ENCODE measurements at places on chromosomes 7 and 10. TPM values are rescaled to one million over a fixed set of nuclear protein-coding genes. Genes with fewer than 3 reads are reported as not detected.

Gene STN1
- 52.0 TPM for total RNA-seq

- DNase-seq: no peak
- no peaks in the 10 kb centered on the region for H3K4me1 ChIP-seq
- H3K27me3 ChIP-seq: no peaks in the 10 kb centered on the region
- no peak overlapping the region for H3K27ac ChIP-seq
- no peak overlapping the region for H3K4me3 ChIP-seq
These were observed 1023.2 kb downstream of the LRMDA start for GRCh38 chr10:76454506-76455140.

DNA sequence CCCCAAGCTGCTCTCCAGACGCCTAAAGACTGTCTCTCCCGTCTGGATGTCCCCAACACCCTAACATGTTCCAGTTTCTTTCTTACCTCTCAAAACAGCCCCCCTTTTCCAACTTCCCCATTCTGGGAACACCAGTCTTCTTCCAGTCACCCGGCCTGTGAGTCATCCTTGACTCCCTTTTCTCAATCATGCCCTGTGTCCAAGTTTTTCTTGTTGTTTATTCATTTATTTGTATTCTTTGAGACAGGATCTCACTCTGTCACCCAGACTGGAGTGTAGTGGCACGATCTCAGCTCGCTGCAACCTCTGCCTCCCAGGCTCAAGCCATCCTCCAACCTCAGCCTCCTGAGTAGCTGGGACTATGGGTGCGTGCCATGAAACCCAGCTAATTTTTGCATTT is 15.6 kb downstream of the SNX10 start:
- no peak overlapping the region for H3K27ac ChIP-seq
- peaks cover 8% of the 10 kb centered on the region for H3K4me1 ChIP-seq
- no peak for DNase-seq
- peaks cover 7% of the 10 kb centered on the region for H3K36me3 ChIP-seq
- H3K4me3 ChIP-seq: no peak overlapping the region

DNA sequence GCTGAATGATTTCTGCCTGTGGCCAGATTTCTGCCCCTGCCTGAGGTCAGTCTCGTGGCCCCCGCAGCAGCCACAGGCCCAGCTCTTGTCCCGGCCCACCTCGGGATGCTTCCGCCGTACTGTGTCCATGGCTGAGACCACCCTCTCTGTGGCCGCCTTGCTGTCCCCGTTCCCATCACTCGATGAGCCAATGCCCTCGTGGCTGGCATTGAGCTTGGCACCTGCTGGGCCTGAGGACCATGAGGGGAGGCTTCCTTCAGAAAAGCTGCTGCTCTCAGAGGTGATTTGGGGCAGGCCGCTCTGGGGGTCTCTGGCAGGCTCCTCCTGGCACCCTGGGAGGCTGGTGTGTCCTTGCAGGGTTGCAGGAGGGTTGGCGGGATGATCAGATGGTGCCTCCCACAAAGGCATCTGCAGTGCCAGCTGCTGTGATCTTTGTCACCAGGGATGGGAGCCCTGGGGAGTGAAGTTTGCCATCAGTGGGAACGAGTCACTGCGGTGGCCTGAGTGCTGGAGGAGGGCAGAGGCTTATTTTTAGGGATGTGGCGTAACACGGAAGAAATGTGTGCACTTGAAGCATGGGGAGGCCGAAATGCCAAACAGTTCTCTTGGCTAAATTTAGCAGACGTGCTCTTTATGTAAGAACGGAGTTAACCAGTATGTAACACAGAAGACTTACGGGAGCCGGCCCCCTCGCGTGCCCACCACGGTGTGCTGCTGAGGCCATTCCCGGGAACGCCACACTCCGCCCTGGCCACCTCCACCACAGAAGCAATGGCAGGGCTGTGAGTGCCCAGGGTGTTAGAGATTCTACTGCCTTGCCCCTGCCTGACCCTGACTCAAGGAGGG is 47.7 kb downstream of the VIPR2 start:
- H3K27me3 ChIP-seq: no peaks in the 10 kb centered on the region
- H3K27ac ChIP-seq: no peak overlapping the region
- H3K4me3 ChIP-seq: no peak overlapping the region
- H3K36me3 ChIP-seq: peaks cover 2% of the 10 kb centered on the region

DNA sequence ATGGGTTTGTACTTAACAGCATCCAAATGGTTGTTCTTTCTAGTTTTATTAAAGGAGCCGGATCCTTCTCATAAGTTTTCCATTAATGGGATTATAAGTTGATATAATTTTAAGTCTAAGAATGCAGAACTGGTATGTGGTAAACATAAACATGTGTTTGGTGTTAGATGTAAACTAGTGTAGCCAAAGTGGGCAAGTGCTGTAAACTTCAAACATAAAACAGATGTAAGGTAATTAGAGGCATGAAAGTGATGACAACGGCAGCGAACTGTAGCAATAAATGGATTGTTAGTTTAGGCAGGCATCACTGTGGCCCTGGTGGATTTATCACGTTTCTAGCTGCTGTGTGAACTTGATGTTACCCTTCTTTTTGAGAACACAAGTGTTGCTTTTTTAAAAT is 37.9 kb downstream of the BAMBI start:
- DNase-seq: no peak
- no peak overlapping the region for H3K27ac ChIP-seq
- H3K4me3 ChIP-seq: no peak overlapping the region
- peaks cover 31% of the 10 kb centered on the region for H3K27me3 ChIP-seq

DNA sequence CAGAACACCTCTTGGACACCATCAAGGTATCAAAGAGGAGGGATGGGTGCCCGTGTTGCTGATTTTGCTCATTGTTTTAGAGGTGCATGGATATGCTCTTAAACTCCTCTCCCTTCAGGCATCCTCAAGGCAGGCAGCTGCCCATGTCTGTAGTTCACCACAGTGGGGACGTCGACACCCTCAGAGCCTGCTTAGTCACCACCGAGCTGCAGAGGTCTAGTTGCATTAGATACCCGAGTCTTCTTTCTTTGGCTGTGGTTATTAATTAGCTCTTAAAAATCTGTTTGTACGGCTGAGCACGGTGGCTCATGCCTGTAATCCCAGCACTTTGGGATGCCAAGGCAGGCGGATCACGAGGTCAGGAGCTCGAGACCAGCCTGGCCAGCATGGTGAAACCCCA is 24.7 kb upstream of the TSPAN13 start:
- no peaks in the 10 kb centered on the region for H3K36me3 ChIP-seq
- DNase-seq: no peak
- H3K27me3 ChIP-seq: no peaks in the 10 kb centered on the region
- no peaks in the 10 kb centered on the region for H3K4me1 ChIP-seq
- H3K27ac ChIP-seq: no peak overlapping the region

DNA sequence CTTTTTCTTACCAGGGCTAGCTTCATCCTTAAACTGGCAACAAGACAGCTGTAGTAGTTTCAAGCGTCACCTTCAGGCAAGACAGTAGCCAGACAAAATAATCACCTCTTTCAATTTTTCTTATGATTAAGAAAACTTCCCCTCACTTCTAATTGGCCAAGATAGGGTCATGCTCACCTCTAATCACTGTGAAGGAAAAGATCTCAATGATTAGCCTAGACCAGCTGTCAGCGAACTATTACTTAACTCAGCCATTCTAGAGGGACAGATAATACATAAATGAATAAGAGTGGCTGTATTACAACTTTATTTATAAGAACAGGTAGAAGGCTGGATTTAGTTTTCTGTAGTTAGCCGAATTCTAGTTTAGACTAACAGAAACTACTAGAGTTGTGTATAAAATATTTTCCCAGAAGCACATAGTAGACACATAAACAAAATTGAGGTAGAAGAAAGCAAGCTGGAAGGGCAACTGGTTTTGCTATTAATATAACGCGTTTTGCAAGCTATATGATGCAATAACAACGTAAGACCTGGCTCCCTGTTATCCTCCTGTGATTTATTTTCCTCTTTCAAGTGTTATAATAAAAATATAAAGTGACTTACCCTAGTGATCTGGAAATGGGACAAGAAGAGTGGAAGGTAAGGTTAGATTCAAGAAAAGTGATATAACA is 64.3 kb downstream of the ELAPOR2 start:
- no peak overlapping the region for H3K27ac ChIP-seq
- no peak for DNase-seq

GRCh38 chr7:17502213-17503060 is 204.0 kb downstream of the AHR start:
- H3K36me3 ChIP-seq: peaks cover 1% of the 10 kb centered on the region
- H3K27ac ChIP-seq: no peak overlapping the region
- no peaks in the 10 kb centered on the region for H3K27me3 ChIP-seq
- no peak for DNase-seq
- no peaks in the 10 kb centered on the region for H3K4me1 ChIP-seq
- no peak overlapping the region for H3K4me3 ChIP-seq
